ENCODE measurements at places on chromosomes 4 and X. TPM values are rescaled to one million over a fixed set of nuclear protein-coding genes. Genes with fewer than 3 reads are reported as not detected.

Gene CENPVL1
- not detected for total RNA-seq

Gene NXF2
- not detected for total RNA-seq

Gene GJB1
- 0.30 TPM for total RNA-seq

Gene TXK
- 1.1 TPM for total RNA-seq

Gene DCHS2
- total RNA-seq: 17.7 TPM

Gene TLL1
- 5.8 TPM for total RNA-seq

Gene LPAR4
- total RNA-seq: 8.0 TPM

Gene CPE
- 87.3 TPM for total RNA-seq

Gene SOD3
- total RNA-seq: 15.2 TPM

Gene SRPX
- 42.0 TPM for total RNA-seq

Gene CT45A10
- total RNA-seq: not detected

Gene TSPAN7
- total RNA-seq: 9.8 TPM

Gene TLR2
- 10.2 TPM for total RNA-seq

Gene PNCK
- total RNA-seq: 0.99 TPM

Gene ANK2
- 193 TPM for total RNA-seq

Gene PRDM8
- total RNA-seq: 0.59 TPM

Gene ZCCHC4
- 19.4 TPM for total RNA-seq

Gene GPRASP1
- 12.4 TPM for total RNA-seq

Gene RAB41
- not detected for total RNA-seq

Gene TCEAL4
- 37.1 TPM for total RNA-seq

Gene CFAP47
- total RNA-seq: 0.10 TPM

Gene MXRA5
- 30.7 TPM for total RNA-seq

Gene SSX7
- not detected for total RNA-seq

Gene ANXA10
- total RNA-seq: not detected

Gene FGD1
- total RNA-seq: 4.6 TPM

Gene HELT
- 0.30 TPM for total RNA-seq

Gene CCSER1
- total RNA-seq: 12.3 TPM

Gene BMPR1B
- total RNA-seq: 4.5 TPM

Gene IL2
- total RNA-seq: not detected

Gene TCEAL6
- total RNA-seq: not detected

Gene MAOB
- 2.5 TPM for total RNA-seq

Gene PCDH10
- 0.49 TPM for total RNA-seq

Gene SLC10A4
- 0.79 TPM for total RNA-seq

Gene SPANXA2
- not detected for total RNA-seq

Gene NAP1L2
- 1.3 TPM for total RNA-seq

Gene SPANXA1
- total RNA-seq: not detected

Gene KCNE5
- total RNA-seq: 1.8 TPM

Gene TCP11X2
- not detected for total RNA-seq

Gene TCEAL2
- 0.39 TPM for total RNA-seq

Gene SOWAHB
- 1.7 TPM for total RNA-seq

Gene MMRN1
- 16.5 TPM for total RNA-seq

Gene CCDC120
- 3.6 TPM for total RNA-seq

Gene COX18
- 12.5 TPM for total RNA-seq

Gene KCND1
- 2.7 TPM for total RNA-seq

Gene ADH6
- total RNA-seq: 2.1 TPM

Gene PAGE2B
- total RNA-seq: 0.49 TPM

Gene TKTL2
- not detected for total RNA-seq

Gene FHDC1
- total RNA-seq: 12.2 TPM

Gene DHRSX
- 16.1 TPM for total RNA-seq

Gene PWWP3B
- 5.7 TPM for total RNA-seq

Gene SOWAHD
- total RNA-seq: 0.79 TPM

Gene TMPRSS11F
- total RNA-seq: 2.3 TPM

Gene SFRP2
- 94.7 TPM for total RNA-seq

Gene EDA
- total RNA-seq: 7.6 TPM

Gene GYPE
- 2.6 TPM for total RNA-seq

Gene TMPRSS11E
- total RNA-seq: 12.3 TPM

Gene FMR1NB
- not detected for total RNA-seq

Gene RRH
- total RNA-seq: not detected

Gene DCLK2
- total RNA-seq: 11.7 TPM

Data from skin of body (tissue), 3 donors.